Hematopoietic multipotent progenitor cell treated with erythropoietin and hydrocortisone succinate and interleukin-3 and kit ligand, for 8 days (in vitro differentiated cells): ENCODE measurements at places on chromosomes 3 and 15.
A peak's percentile ranks its signal among the peaks of the same experiment; 100 is the strongest.

DNA sequence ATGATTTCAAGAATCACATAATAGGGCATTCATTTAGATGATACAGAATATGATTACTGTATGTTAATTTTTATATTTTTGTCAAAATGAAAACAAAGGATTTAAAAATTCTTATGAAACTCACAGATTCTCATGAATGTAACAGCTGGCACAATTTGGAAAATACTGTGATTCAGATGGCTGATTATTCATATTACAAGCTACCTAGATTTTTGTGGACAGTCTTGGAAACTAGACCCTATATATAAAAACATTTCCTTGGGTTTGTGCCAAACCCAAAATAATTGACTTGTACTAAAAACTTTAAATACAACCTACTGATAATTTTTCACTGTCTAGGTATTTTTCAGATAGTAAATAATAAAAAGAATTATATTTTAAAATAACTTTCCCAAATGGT lies 26.2 kb downstream of the ZBED2 start:
- DNase-seq, result no peak

GRCh38 chr3:60657972-60658371 lies 593.3 kb downstream of the FHIT start:
- no peak for DNase-seq

DNA sequence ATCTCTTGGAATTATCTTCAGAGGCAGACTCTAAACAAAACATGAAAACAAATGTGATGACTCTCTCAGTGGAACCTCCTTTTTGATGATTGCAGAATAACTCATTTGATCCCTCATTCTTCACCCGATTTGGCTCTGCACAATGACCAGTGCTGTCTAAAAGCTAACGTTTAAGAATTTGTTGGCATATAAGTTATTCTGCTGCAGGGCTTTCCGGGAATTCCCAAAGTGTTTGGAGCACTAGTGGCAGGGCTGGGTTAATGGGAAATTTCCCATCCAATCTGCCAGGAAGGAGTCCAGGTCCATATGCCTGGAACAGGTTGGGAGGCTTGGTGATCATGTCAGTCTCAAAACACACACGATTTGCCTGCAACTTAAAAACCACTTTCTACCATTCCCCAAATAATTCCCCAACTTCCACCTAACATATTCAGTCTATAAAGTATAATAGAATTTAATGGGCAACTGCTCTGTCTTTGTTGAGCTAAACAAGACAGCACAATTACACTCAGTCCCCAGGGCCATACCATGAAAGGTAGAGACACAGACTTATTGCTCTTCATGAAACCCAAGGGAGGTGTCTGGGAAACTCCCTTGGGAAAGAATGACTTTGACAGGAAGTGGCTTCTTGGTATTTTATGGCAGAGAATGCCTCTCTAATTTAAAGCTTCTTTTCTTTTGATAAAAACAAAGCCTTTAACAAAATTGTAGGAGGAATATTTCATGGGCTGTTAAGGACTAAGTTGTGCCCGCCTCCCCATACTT lies 38.0 kb downstream of the ARRDC4 start:
- no peak for DNase-seq

- DNase-seq, result no peak
These were observed 145.6 kb upstream of the THBS1 start for GRCh38 chr15:39435244-39435643.

DNA sequence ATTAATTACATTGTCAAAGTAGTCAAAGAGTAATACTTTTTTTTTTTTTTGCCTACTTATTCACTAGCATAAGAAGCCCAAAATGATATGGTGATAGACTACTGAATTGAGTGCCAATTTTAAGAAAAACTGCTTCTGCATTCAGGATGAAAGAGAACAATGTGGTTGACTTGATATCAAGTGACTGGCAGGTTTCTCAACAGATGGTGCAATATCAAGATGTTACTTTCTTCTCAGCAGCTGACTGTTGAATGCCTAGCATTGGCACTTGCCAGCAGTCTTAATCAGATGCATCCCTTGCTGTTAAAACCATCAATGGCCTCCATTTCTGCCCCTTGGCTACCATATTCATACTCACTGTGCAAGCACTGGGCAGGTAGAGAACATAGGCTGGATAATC lies 863.2 kb downstream of the GBE1 start:
- DNase-seq, result peak; percentile 1

DNA sequence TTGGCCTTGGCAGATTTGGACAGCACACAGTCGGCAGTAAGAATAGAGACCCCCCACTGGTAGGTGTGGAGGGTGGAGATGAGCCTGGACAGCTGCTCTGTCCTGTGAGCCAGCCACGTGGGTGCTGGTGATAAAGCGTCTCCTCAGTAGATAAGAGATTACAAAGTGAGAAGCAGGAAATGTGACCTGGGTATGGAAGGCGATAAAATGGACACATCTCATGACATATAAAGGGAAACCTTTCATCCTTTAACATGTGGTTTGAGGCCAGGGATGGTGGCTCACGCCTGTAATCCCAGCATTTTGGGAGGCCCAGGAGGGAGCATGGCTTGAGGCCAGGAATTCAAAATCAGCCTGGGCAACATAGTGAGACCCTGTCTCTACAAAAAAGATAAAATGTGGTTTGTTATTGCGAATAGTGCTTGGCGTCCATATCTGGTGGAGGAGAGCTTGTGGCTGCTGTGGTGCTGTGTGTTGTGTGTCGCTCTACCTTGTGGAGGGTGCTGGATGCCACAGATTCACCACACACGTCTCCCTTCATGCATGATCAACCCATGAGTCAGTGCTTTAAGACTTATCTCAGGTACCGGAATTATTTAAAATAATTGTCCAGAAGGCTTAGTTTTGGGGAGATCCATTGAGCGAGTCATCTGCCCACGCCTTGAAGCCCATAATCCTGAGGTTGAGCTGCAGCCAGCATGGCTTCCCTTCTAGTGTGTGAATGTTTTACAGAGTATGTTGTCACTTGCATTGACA lies 157.0 kb downstream of the GABRG3 start:
- DNase-seq, result no peak
